ENCODE measurements at places on chromosomes 13 and 19.

- no peak for DNase-seq
Measured at GRCh38 chr19:5974721-5975387, 3.1 kb downstream of the RANBP3 start.

- no peak for DNase-seq
Measured at GRCh38 chr13:59658738-59659330, 504.9 kb downstream of the DIAPH3 start.

GRCh38 chr19:4966591-4966990 lies 2.3 kb upstream of the KDM4B start:
- DNase-seq, result no peak

- no peak for DNase-seq
Measured at GRCh38 chr19:42532891-42533290, 4.6 kb upstream of the CEACAM1 start.

DNA sequence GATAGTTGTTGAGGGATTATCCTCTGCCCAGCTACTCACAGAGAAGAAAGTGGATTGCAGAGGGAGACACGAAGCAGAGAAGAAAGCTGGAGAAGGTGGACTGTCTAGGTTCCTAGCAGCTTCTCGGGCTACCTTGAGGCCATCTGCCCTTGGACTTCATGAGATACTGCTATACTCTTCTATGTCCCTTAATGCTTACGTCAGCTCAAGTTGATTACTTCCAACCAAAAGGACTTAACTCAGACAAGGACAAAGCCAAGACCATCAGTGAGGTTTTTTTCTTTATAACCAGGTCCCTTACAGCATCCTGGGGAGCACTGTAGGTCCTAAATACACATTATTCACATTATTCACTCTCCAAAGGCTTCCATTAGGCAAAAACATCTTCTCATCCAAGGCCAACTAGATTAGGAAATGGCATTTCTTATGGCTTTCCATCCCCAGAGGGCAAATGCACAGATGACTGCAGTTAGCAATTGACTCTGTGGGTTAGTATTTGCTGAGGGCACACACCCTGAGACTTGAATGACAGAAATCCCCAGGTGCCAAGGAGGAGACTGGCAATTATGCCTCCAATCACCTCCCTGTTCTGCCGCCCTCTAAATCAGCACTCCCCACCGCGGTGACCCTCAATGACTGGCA lies 4.1 kb upstream of the UBE2L5 start:
- DNase-seq, result no peak

Data from activated T-helper 1 cell treated with Interleukin-2 at 50 U/mL for 16 hours (primary cell).